ENCODE measurements at places on chromosomes 1 and 21.

DNA sequence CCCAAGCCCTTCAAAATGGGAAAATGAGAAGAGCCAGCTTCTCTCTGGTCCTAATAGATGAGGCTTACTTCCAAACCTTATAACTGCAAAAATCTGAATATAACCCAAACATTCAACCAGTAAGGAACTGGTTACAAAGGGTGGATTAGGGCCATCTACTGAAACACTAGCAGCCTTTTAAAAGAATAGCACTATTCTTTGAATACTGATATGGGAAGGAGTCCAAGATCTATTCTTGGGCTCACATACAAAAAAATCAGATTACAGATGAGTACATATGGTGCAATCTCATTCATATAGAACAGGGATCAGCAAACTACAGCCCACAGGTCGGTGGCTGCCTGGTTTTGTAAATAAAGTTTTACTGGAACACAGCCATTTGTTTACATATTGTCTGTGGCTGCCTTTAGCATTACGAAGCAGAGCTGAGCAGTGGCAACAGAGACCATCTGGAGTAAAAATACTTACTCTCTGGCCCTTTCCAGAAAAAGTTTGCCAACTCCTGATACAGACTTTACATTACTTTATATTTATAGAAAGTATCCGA lies 167.7 kb downstream of the ZSCAN20 start:
- no peak for DNase-seq

DNA sequence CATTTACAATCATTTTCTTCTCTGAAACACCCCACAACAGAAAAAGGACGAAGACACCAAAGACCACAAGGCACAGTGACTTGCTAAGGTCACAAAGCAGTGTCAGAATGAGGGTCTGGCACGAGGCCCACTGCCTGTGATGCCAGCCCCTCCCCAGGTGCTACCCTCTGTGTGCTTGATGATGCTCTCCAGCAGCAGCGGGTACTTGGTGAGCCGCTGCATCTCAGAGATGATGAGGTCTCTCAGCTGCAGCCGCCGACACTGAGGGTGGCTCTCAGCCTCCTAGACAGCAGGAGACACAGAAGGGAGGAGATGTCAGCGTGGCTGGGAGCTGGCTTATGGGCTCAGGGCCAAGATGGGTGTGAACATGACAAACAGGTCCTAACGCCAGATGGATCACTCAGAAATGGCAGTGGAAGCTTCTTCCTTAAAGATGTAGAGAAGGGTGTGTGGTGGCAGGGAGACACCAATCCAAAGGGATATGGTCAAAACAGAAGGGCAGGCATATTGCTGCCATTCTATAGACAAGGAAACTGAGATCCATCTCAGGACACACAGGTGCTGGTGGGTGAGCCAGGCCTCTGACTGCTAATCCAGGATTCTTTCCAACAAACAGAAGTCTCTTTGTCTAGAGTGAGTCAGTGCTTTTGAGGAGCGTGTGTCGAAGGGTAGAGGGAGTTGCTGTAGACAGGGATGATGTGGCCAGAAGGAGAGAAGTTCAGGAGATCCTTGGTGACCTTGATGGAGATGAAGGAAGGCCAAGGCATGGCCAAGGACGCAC lies 25.6 kb downstream of the LRRC71 start:
- DNase-seq: no peak

DNA sequence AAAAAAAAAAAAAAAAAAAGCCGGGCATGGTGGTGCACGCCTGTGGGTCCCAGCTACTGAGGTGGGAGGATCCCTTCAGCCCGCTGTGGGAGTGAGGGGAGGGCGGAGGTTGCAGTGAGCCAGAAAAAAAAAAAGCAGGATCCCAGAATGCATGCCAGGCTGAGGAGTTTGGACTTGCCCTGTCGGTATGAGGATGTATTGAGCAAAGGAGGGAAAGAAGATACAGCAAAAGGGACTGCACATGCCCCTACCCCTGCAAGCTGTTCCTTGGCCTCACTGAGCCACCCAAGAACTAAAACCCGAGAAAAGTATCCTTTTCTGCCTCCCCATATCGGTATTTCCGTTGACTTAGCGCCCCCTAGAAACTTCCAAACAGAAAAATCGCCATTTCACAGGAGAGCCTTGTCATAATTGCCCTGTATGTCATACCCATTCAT lies 1.3 kb upstream of the GPATCH4 start:
- no peak for DNase-seq

DNA sequence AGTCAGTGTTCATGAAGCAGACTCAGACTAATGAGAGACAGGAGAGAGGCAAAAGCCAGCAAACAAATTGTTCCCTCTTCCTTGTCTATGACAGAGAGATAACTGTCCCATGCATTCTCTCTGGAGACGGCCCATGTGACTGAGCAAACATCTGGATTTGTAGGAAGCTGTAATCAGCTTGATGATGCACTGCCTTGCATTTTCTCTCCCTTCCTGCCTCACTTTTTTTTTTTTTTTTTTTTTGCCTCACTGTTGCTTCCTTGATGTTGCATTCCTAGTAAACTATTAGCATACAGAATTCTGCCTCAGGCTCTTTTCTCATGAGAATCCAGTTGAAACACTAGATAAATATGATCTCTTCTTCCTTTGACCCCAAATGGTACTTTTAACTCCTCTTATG lies 134.5 kb downstream of the HHIPL2 start:
- DNase-seq: no peak

DNA sequence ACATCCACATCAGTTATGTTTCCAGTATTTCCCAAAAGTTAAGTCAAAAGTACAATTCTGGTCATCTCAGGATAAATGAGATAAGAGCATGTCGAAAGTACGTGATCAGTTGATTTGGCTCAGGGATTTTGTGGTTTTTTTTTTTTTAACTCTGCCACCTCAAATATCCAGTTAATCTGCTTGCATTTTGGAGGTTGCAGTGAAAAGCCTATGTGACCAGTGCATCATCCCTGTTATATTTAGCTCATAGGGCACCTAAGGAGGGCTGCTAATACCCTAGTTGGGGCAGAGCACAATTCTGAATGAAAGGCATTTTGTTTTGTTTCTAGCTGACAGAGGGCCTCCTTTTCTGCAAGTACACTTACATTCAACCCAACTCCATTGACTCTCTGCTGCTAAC lies 31.7 kb upstream of the RGS16 start:
- no peak for DNase-seq

DNA sequence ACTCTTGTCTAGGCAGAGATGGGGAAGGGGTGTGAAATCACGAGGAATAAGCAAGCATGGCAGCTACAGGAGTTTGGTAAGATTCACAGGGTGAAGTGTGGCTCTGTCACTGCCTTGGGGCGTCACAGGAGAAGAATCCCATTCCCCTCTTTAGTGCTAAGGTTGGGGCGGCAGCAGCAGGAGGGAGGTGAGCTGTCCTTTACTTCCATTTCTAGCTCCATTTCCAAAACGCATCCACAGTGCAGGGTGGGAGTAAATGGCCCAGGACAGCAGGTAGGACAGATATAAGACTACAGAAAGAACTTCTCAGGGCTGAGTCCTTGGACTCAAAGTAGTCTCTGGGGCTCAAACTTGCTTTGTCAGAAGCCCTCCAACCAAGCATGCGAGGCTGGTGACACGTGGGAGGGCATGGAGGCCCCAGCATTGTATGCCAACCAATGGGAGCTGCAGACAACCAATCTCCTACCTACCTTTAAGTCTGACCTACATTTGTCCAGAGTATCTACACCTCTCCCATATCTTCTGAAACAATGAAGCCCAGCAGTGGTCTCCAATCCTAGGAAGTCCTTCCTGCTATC lies 8.5 kb downstream of the MEF2D start:
- DNase-seq: no peak

DNA sequence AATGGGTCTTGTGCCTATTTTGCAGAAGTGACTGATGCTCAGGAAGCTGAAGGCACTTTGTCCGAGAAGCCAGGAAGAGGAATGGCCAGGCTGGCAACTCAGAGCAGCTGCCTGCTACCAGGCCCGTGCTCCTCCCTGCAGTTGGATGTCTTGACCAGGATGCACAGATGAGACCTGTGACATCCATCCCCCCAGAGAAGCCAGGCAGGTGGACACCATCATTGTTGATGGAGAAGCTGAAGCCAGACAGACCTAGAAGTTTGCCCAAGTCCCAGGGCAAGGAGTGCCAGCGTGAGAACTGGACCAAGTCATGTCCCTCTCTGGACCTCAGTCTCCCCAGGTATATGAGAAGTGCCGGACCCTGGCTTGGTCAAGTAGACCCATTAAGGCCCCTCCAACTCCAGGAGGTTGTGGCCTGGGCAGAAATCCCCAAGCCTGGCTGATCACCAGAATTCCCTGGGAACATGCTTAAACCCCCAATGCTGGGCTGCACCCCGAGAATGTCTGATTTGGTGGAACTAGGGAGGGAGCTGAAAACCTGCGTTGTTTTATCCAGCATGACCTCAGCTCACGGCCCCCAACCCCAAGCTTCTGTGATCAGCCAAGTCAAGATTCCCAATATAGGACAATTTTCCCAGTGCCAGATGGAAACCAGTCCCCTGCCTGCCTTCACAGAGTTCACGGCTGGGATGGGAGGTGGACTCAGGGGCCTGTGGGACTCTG lies 82.4 kb downstream of the CAMK2N1 start:
- DNase-seq: no peak

DNA sequence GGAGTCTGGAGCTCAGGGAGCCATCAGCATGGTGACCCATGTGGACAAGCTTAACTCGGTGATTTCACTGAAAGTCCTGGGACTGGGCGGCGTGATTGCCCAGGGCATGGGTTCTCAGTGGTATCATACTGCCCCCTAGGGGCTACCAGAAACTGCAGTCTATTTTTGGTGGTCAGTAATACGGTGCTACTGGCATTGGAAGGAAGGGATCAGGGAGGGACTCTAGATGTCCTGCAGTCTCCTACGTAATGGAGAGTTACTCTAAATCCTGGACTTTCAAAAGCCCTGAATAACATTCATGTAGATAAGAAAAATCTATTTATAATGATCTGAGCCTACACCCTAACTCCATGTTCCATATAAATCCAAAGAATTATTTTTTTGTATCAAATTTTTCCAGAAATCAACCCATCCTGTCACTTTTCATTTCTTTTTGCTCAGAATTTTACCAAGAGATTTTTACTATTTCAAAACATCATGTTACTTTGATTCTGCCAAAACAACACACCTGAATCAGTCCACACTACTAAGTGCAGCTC lies 37.3 kb downstream of the PABPC4 start:
- DNase-seq: no peak

GRCh38 chr1:44842486-44842861 lies 579 bp downstream of the PTCH2 start:
- DNase-seq: no peak

DNA sequence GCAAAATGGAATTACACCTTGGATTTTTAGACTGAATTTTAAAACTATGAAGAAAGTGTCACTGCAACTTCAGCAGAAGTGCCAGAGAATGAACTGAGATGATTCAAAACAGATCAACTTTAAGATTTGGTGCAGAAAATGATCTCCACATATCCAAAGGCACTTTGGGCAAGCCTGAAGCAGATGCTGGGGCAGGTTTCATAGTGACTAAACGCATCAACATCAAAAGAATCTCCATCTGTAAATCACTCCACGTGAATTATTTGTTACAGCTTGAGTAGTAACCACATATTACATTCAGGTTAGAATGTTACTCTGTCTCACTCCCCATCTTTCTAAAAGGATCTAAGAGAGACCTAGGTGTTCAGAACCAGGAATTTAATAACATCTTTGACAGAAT lies 329.0 kb upstream of the ESRRG start:
- no peak for DNase-seq

- DNase-seq: peak; percentile 48
Observed at GRCh38 chr1:181166377-181167196, 78.1 kb downstream of the IER5 start.

DNA sequence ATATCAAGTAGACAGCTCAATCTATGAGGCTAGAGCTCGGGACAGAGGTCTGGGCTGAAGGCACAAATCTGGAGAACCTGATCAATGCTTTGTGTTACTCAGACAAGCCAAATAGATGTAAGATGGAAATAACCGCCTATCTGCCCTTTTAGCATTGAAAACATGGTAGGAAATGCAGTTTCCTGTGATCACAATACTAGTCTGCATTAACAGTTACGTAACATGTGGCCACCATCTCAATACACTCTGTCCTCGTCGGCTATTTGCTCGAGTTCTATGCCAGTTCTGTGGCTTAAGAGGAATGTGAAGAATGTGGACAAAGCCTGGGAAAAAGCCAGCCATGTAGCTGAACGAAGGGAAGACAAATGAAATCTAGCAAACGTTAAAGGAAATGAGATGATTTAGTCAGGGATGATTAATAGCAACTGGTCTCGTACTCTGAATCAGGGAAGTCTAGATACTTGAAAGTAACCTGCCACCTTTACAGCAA lies 73.3 kb downstream of the HSF2BP start:
- no peak for DNase-seq

DNA sequence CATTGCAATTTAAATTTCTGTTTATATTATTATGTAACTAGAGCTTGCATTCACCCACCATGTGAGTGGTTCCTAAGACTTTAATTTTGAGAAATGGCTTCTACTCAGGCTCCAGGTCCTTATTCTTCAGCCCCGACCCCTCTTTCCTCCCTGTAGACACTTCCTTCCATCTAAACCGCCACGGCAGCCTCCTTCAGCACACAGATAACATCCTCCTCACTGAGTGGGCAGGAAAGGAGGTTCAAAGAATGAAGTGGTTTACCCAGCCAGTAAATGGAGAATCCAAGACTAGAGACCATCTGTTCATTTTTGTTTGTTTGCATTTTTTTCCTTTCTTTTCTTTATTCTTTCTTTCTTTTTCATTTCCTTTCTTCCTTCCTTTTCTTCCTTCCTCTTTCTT lies 37.1 kb upstream of the SOD1 start:
- no peak for DNase-seq

DNA sequence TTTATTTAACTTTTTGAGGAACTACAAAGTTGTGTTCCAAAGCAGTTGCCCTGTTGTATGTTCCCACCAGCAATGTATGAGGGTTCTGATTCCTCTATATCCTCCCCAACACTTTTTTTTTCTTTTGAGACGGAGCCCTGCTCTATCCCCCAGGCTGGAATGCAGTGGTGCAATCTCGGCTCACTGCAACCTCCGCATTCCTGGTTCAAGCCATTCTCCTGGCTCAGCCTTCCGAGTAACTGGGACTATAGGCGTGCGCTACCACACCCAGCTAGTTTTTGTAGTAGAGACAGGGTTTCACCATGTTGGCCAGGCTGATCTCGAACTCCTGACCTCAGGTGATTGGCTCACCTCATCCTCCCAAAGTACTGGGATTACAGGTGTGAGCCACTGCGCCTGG lies 60.4 kb upstream of the ENAH start:
- DNase-seq: no peak

- DNase-seq: no peak
Observed at GRCh38 chr1:225481738-225482137, 53.9 kb upstream of the LBR start.

- no peak for DNase-seq
Observed at GRCh38 chr21:33897739-33898138, 17.9 kb downstream of the ATP5PO start.

DNA sequence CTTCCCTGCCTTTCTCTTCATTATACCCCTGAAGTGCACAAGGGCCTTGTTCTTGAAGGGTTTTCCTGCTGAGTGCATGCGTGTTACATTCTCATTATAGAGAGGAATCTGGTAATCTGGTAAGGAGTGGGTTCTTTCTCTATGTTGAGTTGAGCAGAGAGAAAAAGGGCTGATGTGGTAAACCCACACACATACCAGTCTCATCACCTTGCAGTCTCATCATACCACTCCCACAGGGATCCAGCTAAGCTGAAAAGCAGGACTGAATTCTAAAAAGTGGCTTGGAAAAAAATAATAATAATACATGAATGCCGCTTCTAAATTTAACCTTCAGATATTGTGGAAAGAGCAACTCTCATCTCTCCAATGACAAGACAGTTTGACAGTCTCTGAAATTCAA lies 10.5 kb upstream of the HTR1D start:
- DNase-seq: no peak
